ENCODE measurements at places on chromosomes 11 and 22. TPM values are rescaled to one million over a fixed set of nuclear protein-coding genes. Genes with fewer than 3 reads are reported as not detected.

PNPLA3 gene
- not detected for total RNA-seq

SAA4 gene
- total RNA-seq, result not detected

NCF4 gene
- 3.6 TPM for total RNA-seq

OLFML1 gene
- total RNA-seq, result 2.4 TPM

SESN3 gene
- total RNA-seq, result 11.3 TPM

- no peaks in the 10 kb centered on the region for H3K4me1 ChIP-seq
- no peak overlapping the region for H3K27ac ChIP-seq
- no peak for DNase-seq
- no peak overlapping the region for H3K4me3 ChIP-seq
- H3K27me3 ChIP-seq, result no peaks in the 10 kb centered on the region
Measured at GRCh38 chr22:23376256-23376655, 195.9 kb downstream of the BCR start.

DNA sequence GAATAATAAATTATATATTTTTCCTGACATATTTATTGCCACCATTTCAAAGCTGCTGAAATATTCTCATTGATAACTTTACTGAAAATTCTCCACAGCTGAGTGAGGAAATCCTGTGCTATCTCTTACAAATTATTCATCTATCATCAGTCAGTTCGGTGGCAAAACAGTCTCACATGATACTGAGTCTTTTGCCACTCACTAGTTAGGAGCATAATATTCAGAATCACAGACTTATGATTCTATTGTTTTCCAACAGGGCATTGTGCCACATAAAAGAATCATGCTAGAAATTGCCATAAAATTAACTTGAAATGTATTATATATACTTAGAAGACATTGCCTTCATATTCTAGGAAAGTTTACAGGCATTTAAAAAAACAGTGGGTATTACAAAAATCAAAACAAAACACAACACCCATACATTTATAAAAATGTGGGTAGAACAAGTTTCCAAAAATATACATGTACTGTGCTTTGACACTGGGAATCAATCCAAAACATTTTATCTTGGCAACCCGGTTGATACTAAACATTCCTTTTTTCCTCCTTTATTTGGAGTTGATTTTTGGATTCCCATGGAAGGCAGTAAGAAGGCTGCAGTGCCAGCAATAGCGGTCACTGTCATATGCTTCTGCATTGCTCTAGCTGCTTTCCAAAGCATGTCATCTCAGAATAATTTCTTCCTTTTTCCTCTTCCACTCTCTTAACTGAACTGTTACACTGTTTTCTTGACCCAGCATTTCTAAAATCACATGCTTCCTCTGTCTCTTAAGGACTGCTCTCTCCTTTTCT is 42.5 kb downstream of the ATG16L2 start:
- no peaks in the 10 kb centered on the region for H3K27me3 ChIP-seq
- H3K27ac ChIP-seq, result peak overlapping the region; percentile 15
- no peak for DNase-seq
- no peak overlapping the region for H3K4me3 ChIP-seq

DNA sequence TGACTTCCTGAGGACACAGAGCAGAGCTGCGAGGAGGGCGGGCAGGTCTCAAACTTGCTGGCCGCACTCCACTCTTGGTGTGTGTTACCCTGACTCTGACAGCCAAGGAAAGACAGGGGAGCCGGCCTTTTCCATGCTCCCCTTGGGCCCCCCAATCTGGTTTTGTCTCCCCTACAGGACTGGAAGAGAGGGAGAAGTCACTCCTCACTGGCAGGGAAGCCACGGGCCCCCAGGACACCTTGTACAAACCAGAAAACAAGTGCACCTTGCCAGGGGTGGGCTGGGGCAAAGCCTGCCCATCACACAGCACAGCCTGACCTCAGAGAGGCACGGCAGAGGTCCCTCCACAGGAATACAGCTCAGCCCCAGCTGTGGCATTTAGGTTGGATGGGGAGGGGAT is 20.2 kb downstream of the CBX7 start:
- H3K27me3 ChIP-seq, result no peaks in the 10 kb centered on the region
- H3K4me3 ChIP-seq, result no peak overlapping the region
- H3K36me3 ChIP-seq, result peaks cover 44% of the 10 kb centered on the region
- H3K27ac ChIP-seq, result no peak overlapping the region

DNA sequence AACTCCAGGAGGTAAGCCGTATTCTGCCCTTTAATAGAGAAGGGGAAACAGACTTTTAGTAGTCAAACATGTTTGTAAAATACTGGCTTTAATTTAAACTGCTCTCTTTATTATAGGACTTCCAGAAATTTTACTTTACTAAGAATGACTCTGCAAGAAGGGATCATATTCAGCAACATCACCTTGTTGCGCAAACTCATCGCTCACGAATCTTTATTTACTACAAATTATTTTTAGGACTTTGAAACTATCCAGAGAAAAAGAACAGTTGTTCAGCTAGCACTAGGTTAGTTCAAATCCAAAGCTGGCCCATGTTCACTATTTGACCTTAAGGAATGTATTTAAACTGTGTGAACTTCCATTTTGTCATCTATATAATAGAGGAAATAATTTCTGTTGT is 498.3 kb upstream of the TENM4 start:
- H3K27me3 ChIP-seq, result no peaks in the 10 kb centered on the region
- DNase-seq, result no peak
- peaks cover 6% of the 10 kb centered on the region for H3K4me1 ChIP-seq

DNA sequence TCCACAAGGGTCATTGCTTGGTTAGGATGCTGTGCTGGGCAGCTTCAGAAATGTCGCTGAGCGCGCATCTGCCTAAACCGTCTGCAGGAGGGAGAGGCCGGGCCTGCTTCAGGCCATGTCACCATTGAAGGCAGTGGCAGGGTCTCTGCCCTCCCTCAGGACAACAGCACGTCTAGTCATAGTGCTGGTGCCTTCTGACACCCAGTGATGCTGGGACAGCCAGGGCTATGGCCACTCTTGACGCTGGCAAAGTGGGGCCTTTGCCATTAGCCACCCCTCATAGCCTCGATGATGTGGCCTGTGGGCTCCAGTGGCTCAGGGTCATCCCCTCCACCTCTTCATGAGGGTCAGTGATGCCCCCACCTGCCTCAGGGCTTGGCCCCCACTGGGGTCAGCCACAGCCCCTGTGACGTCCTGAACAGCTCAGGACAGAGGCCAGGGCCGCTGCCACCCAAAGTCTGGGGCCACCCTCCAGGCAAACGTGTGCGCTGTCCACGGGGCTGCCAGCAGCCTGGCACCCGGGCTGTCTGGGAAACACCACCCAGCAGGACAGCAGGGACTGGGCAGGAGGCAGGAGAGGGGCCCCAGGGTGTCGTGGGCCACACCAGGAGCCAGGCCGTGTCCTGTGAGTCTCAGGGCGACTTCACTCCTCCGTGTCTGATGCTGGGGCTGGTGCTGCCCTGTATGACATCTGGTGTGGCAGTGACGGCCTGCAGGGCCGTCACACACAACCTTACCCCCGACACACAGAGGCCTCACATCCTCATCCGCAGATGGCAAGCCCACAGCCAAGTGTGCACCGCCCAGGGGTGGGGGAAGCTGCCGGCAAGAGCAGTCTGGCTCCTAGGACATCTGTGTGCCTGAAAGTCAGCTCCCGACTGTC is 42.5 kb downstream of the CERK start:
- no peaks in the 10 kb centered on the region for H3K4me1 ChIP-seq
- DNase-seq, result no peak
- H3K27ac ChIP-seq, result no peak overlapping the region
- H3K36me3 ChIP-seq, result peaks cover 100% of the 10 kb centered on the region
- no peaks in the 10 kb centered on the region for H3K27me3 ChIP-seq

- peak within 1 kb of the TSS; percentile 87 for H3K27ac ChIP-seq
- DNase-seq, result peak; percentile 41
- no peaks in the 10 kb centered on the region for H3K27me3 ChIP-seq
- peaks cover 47% of the 10 kb centered on the region for H3K4me1 ChIP-seq
- peak within 1 kb of the TSS; percentile 80 for H3K4me3 ChIP-seq
Measured at GRCh38 chr11:117985953-117986887, at the start of gene IL10RA. TSS of gene IL10RA (plus strand) at chr11:117986394. CDS start at chr11:117986468, 74 bp downstream.

DNA sequence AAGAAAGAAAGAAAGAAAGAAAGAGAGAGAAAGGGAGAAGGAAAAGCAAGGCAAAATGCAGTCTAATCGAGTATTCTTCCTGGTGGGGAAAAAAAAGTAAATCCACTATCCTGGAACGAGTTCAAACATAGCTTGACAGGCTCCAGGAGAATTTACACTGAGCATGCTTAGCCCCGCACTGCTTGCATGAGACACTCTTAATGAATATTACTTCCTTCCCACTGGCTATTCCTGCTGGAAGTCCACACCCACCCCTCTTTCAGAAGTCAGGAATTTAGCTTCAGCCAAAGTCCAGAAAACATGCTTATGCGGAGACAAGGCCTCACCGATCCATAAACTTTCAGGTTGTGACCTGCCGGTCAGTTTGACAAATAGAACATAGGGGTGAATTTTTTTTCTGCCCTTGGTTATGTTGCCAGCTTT is 251.8 kb upstream of the BLID start:
- H3K36me3 ChIP-seq, result no peaks in the 10 kb centered on the region
- no peaks in the 10 kb centered on the region for H3K27me3 ChIP-seq
- H3K4me3 ChIP-seq, result no peak overlapping the region

- H3K27me3 ChIP-seq, result no peaks in the 10 kb centered on the region
- peaks cover 14% of the 10 kb centered on the region for H3K4me1 ChIP-seq
- no peak overlapping the region for H3K27ac ChIP-seq
- H3K36me3 ChIP-seq, result peaks cover 38% of the 10 kb centered on the region
- no peak for DNase-seq
Measured at GRCh38 chr11:639332-639955, 2.4 kb downstream of the DRD4 start.

- H3K27me3 ChIP-seq, result no peaks in the 10 kb centered on the region
- H3K27ac ChIP-seq, result no peak overlapping the region
- no peak overlapping the region for H3K4me3 ChIP-seq
- DNase-seq, result no peak
Measured at GRCh38 chr11:67648140-67648795, 2.3 kb downstream of the ACY3 start.

GRCh38 chr11:109480251-109480650 is 58.3 kb downstream of the C11orf87 start:
- no peaks in the 10 kb centered on the region for H3K36me3 ChIP-seq
- no peak for DNase-seq

- DNase-seq, result no peak
- peak overlapping the region; percentile 42 for H3K4me3 ChIP-seq
- no peak overlapping the region for H3K27ac ChIP-seq
- H3K4me1 ChIP-seq, result peaks cover 9% of the 10 kb centered on the region
Measured at GRCh38 chr11:34250732-34251588, 106.8 kb downstream of the ABTB2 start.

DNA sequence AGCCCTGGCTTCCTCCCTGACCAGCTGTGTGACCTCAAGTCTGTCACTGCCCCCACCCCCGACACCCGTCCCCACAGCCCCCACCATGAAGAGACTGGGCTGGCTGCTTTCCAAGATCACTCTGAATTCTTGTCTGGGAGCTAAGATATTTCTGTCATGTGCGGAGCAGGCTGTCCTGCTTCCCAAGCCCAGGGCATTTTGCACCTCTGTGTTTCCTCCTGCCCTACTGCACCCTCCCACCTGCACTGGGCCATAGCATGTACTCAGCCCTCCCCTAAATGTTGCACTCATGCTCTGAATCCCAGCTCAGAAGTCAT is 30.3 kb upstream of the MYEOV start:
- H3K27me3 ChIP-seq, result no peaks in the 10 kb centered on the region
- peaks cover 26% of the 10 kb centered on the region for H3K4me1 ChIP-seq
- H3K27ac ChIP-seq, result no peak overlapping the region
- no peak for DNase-seq
- no peak overlapping the region for H3K4me3 ChIP-seq

DNA sequence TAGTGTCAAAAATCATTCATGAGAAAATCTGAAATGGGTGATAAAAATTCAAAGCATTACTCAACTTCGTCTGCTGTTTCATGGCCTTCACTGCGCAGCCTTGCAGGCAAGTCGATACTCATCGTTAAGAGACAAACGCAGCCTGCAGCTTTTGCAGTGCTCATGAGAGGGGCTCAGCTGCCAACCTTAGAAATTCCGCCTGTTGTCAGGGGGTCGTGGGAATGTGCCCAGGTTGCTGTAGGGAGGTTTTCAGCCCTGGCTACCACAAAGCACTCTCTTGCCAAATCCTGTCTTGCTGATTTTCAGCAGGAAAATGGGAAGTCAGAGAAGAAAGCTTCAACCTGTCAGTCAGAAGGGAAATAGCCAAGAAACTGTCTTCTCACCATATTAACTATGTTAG is 25.4 kb upstream of the GRAMD1B start:
- DNase-seq, result no peak
- H3K36me3 ChIP-seq, result no peaks in the 10 kb centered on the region
- H3K27ac ChIP-seq, result no peak overlapping the region
- peaks cover 10% of the 10 kb centered on the region for H3K4me1 ChIP-seq

- no peaks in the 10 kb centered on the region for H3K27me3 ChIP-seq
- no peaks in the 10 kb centered on the region for H3K4me1 ChIP-seq
- H3K36me3 ChIP-seq, result peaks cover under 1% of the 10 kb centered on the region
Measured at GRCh38 chr11:34128824-34129223, 23.4 kb downstream of the NAT10 start.

GRCh38 chr11:130124096-130124495 is 35.5 kb upstream of the ST14 start:
- peaks cover 45% of the 10 kb centered on the region for H3K4me1 ChIP-seq
- peak; percentile 21 for DNase-seq
- H3K27me3 ChIP-seq, result no peaks in the 10 kb centered on the region
- H3K4me3 ChIP-seq, result no peak overlapping the region
- H3K27ac ChIP-seq, result peak overlapping the region; percentile 85

GRCh38 chr11:111206472-111206871 is 39.1 kb upstream of the POU2AF2 start:
- H3K4me1 ChIP-seq, result peaks cover 3% of the 10 kb centered on the region
- H3K27ac ChIP-seq, result no peak overlapping the region
- DNase-seq, result no peak
- no peaks in the 10 kb centered on the region for H3K27me3 ChIP-seq

DNA sequence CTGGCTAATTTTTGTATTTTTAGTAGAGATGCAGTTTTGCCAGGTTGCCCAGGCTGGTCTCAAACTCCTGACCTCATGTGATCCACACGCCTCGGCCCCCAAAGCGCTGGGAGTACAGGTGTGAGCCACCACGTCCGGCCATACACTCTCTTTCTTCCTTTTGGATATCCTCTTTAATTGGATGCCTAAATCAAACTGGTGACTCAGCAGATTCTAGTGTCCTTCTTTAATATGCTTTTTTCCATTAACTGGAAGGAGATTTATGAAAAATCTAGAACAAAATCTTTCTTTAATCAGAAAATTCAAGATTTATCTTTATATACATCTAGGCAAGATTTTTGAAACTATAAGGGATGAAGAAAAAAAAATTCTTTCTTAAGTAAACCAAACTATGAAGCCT is 969.3 kb upstream of the CCDC90B start:
- H3K27ac ChIP-seq, result no peak overlapping the region
- no peak overlapping the region for H3K4me3 ChIP-seq
- no peaks in the 10 kb centered on the region for H3K27me3 ChIP-seq
- DNase-seq, result no peak
- H3K4me1 ChIP-seq, result peaks cover under 1% of the 10 kb centered on the region

DNA sequence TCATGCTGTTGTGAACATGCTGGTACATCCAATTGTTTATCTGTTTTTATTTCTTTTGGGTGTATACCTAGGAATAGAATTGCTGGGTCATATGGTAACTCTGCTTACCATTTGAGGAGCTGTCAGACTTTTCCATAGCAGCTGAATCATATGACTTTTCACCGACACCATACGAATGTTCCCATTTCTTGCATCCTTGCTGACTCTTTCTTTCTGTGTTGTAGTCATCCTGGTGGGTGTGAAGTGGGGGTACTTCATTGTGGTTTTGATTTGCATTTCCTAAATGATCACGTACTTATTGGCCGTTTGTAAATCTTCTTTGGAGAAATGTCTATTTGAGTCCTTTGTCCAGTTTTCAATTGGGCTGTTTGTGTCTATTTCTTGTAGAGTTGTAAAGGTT is 26.5 kb downstream of the ATXN10 start:
- no peaks in the 10 kb centered on the region for H3K4me1 ChIP-seq
- no peak for DNase-seq
- H3K36me3 ChIP-seq, result peaks cover 11% of the 10 kb centered on the region
- H3K27ac ChIP-seq, result no peak overlapping the region

All from esophagus squamous epithelium (tissue), 5 donors.